Left forelimb (tissue), 1 donor: ENCODE measurements at places on chromosomes 4 and X.

DNA sequence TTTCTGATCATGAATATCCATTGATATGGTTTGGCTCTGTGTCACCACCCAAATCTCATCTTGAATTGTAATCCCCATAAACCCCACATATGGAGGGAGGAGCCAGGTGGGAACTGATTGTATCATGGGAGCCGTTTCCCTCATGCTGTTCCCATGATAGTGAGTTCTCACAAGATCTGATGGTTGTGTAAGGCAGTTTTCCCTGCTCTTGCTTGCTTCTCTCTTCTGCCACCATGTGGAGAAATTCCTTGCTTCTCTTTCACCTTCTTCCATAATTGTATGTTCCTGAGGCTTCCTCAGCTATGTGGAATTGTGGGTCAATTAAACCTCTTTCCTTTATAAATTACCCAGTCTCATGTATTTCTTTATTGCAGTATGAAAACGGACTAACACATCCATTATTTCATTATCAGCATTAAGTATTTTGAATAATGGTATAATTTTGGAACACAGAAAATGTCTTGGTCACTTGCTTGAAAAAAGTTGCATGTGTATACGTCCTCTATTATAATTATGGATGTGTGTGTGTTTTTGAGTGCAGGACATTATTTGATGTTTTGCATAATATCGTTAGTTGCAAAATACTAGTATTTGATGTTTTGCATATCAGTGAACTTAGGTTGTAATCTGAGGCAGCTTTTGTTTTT is 334.6 kb downstream of the PCDH10 start:
- DNase-seq = no peak

GRCh38 chrX:97682991-97683840 is 799.5 kb downstream of the RPA4 start:
- DNase-seq = no peak

DNA sequence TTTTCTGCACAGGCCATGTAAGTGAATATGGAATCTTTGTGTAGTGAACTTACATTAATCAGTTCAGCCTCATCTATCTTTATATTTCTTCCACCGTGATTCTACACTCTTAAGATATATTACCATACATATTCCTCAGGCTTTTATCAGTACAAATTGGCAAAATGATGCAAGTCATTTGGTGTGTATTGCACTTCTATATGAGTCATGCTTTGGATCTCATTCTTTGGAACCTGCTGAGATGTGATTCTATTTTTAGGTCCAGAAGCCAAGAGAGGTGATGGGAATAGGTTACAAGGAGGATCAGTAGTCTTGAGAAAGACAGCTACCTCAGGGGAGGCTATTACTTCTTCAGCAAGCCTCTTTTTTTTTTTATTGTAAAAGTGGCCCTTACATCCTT is 204.4 kb downstream of the ZNF330 start:
- no peak for DNase-seq

DNA sequence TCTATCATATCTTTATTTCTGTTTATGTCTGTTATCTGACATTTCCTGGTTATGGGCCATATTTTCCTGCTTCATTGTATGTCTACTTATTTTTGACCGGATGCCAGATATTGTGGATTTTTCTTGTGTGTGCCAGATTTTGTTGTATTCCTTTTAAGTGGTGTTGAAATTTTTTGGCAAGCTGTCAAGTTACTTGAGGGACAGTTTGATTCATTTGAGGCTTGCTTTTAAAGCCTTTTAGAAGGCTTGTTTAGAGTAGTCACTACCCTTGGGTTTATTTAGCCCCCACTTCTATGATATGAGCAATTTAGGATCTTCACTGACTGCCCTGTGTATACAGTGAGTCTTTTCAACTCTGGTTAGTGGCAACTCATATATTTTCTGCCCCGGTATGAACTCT is 29.2 kb upstream of the NPY2R start:
- no peak for DNase-seq

GRCh38 chrX:108344216-108344615 is 94.0 kb downstream of the COL4A6 start:
- DNase-seq = no peak

DNA sequence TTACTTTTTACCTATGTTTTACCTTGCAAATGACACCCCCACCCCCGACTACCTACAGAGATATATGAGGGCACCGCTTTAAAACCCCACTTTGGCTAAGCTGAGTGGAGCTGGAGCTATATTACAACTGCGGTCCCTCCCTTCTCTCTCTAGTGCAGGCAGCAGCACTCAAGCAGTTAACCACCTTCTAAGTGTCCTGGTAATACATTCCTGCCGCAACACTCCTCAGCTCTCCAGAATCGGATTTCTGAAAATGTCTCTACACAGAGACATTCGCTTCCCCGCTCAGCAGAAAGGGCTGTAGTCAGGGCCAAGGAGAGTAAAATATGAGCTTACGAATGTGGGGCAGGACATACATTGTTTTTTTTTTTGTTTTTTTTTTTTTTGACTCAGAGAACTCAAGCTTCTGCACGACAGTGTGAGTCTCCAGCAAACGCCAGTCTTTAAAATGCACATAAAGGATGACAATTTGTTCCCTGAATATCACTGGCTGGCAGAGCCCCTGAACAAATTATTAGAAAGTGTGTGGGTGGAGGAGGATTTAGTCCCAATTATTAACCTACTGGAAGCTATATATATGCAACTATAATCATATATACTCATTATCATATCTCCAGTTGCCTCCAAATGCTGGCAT is 287.0 kb upstream of the TET2 start:
- DNase-seq = no peak

DNA sequence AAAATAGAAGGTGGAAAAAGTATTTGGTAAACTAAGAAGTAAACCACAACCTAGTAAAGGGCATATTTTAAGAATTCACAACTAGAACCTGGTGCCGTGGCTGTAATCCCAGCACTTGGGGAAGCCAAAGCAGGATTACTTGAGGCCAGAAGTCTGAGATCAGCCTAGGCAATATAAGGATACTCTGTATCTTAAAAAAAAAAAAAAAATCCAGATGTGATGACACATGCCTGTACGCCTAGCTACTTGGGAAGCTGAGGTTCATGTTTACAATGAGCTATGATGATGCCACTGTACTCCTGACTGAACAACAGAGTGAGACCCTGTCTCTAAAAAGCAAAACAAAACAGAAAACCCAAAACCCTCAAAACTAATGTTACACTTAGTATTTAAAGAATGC is 294.9 kb upstream of the ZCCHC13 start:
- DNase-seq = no peak

GRCh38 chr4:6472387-6473263 is at the start of gene PPP2R2C:
Gene PPP2R2C, minus strand, starts transcription at chr4:6472614. Its CDS starts 385 bp downstream, at chr4:6472229.
- peak; percentile 33 for DNase-seq
